ENCODE measurements at places on chromosomes 4 and X.

DNA sequence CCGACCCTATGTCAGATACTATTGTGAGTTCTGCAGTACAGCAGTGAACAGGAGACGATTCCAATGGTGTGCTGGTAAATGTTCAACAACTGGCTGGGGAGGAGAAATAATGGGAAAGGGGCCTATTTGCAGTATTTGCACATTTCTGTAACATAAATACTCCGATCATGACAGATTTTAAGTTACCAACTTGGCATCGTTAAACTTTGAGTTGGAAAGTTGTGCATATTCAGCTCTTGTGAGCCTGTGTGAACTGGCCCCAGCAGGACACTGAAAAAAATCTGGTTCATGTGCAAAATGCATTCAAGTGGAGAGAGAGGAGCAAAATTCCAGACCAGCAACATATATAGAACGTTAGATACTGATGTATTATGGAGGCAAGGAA is 175.0 kb downstream of the MAPK10 start:
- DNase-seq: no peak

- no peak for DNase-seq
Measured at GRCh38 chrX:134431894-134432293, 28.1 kb upstream of the HPRT1 start.

DNA sequence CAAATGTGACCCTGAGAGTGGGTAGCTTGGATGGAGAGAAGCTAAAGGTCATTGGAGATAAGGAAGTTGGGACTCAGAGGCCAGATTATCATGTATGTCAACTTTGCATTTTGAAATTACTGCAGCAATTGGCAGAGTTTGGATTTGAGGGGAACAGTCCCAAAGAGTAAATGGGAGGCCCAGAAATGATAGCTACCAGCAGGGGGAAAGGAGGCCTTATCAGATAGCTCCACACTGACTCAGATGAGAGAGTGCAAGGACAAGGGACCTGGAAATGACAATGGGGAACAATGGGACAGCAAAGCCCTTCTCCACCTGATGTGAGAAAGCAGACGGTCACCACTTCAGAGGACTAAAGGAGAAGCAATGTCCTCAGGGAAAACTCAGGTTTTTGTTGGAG is 201.5 kb upstream of the JADE1 start:
- DNase-seq: no peak

GRCh38 chrX:1528186-1528883 is 8.7 kb downstream of the P2RY8 start:
- no peak for DNase-seq

DNA sequence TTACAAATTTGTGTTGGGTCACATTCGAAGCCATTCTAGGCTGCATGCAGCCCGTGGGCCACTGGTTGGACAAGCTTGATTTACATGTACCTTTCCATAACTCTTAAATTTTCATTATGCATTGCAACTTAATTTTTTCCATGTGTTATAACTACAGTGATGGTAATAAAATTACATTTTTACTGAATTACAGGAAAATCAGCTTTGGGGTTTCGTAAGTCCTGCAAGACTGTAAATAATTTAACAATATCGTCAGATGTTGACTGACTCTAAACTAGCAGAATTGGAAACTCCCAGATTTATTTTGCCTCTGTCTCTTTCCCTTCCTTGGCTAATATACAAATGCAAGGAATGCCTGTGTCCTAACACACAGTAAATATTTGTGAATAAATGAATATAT is 88.0 kb upstream of the RAPGEF2 start:
- DNase-seq: no peak

DNA sequence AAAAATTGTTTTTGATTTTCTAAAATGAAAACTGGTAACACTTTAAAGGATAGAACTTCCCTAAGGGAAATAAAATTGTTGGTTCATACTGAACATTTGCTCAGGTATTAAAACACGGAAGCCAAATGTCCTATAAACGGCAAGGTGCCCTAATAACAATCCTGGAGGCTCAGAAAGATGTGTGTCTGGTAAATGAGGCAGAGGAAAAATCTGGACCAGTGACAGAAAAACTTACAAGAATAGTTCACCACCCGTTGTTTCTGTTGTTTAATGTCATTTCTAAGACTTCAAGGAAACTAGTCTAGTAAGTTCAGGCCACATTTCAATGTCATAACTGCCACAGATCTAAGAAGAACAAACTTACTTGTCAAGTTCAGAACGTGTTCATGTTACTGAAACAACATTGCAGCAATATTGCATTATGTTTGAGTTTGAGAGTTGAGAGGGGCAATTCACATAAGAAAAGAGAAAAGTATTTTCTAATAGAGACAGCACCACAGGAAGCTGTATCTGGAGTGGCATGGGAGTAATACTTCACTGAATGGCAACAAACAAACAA is 476.6 kb downstream of the GRXCR1 start:
- DNase-seq: no peak

GRCh38 chr4:134695433-134695832 is 493.8 kb upstream of the PABPC4L start:
- DNase-seq: no peak

GRCh38 chrX:136762820-136763452 is 17.8 kb downstream of the ARHGEF6 start:
- DNase-seq: no peak

GRCh38 chr4:6361076-6361784 is 91.6 kb downstream of the WFS1 start:
- DNase-seq: no peak

GRCh38 chr4:106208481-106209460 is 107.2 kb downstream of the TBCK start:
- no peak for DNase-seq

- no peak for DNase-seq
Measured at GRCh38 chrX:118496763-118497079, 1.1 kb downstream of the DOCK11 start.

DNA sequence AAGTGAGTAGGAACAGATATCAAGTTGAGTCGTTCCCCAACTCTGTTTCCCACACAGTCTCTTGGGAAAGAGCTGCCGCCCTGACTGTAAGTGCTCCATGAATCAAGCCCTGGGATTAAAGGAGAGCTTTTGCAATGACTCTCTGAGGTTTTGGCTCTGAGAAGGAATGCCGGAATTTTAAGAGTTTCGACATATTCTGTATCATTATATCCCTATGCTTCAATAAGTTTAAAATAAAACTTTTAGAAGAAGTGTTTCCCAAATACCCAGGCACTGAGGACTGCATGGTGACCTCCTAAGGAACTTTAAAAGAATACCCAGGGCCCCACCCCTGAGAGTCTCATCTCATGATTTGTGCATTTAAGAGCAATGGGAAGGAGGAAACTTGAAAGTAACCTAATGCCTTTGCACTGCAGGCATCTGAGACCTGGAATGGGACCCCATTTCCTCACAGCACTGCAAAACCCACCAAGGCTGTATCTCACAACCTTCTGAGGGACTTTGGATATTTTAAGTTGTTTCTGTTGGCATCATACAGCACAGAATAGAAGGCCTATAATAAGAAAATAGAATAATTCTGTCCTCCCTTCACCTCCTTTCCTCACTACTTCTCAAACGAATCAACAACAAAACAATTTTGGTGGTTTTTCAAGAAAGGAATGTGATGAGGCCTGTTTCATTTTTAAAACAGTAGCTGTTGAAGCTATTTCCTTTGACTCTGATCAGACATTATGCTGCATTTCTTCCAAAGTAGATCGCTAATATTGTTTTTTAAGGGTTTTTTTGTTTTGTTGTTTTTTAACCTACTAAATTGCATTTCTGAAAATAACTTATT is 121.2 kb downstream of the GASK1B start:
- DNase-seq: no peak

GRCh38 chr4:165855191-165855590 is 17.8 kb upstream of the TLL1 start:
- no peak for DNase-seq

DNA sequence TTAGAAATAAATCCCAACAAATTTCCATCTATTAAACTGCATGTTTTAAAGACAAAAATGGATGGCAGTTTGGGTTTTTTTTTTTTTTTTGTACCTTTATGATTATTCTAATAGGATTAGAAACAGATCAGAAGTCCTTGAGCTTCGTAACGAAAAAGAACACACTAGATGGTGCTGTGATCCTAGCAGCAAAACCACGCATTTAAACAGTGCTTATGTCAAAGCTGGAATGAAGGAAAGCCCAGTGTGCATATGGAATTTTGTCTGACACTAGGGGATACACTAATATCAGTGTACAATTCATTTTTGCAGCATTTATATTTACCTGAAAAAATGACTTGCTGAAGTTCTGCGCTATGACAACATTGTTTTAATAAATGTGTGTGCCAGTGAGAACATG is 229.1 kb downstream of the VEGFC start:
- DNase-seq: no peak

DNA sequence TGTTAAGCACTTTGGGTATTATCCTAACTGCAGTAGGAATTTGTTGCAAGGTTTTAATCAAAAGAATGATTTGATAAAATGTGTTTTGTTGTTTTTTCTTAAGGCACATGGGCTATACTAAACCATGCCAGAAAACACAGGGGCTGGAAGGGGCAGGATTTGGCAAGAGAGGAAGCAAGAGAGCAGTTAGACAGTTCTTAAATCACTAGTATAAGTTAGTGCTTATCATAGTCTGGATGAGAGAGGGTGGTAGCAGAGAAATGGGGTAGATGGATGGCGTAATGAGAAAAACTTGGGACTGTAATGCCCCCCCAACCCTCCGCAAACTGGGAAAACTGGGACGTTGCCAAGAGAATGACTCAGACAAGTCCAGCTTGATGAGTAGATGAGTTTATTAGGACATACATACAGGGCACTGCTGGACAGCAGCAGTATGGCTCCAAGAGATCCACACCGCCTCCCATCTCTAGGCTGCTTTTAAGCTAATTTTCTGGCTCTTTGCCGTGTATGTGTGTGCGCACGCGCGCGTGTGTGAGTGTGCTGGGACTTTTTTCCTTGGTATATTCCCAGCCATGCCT is 151.5 kb downstream of the PDLIM5 start:
- no peak for DNase-seq

DNA sequence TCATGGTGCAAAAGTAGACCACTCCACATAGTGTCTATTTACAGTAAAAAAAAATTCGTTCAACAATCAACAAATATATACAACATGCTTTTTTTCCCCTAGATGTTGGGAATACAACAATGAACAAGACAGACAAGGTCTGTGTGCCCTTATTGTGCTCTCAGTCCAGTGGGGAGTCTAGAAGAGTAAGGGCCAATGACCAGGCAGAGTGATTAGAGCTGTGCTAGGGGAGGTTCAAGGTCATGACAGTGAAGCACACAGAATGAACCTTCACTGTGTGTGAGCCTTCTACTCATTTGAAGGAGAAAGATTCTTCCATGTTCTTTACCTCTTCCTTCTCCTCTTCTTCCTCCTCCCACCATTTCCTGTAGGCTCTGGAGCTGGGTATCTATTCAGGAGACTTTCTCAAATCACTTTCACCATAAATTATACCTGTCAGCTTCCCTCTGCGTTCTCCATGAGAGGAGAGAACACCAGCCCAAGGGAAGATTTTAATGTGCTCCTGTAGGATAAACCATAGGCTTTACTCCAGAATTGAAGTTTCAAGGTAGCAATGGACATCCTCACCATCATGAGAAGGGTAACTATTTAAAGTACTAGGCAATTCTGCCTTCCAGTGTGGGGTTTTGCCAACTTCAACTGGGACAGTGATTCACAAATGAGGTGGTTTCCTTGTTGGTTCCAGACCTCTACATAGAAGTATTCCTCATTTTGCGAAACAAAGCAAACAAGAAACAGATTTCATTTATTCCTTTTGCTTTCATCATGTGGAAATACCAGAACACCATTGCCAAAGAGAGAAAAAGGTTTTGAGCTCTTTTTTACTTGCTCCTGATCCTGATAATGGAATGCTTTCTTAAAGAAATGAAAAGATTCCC is 246.9 kb upstream of the GPC4 start:
- no peak for DNase-seq

Measured in T-cell (primary cell).